Endodermal cell (in vitro differentiated cells): ENCODE measurements at places on chromosomes 11 and 22.

GRCh38 chr11:134532921-134533421 is 120.9 kb upstream of the B3GAT1 start:
- peak; percentile 49 for DNase-seq

DNA sequence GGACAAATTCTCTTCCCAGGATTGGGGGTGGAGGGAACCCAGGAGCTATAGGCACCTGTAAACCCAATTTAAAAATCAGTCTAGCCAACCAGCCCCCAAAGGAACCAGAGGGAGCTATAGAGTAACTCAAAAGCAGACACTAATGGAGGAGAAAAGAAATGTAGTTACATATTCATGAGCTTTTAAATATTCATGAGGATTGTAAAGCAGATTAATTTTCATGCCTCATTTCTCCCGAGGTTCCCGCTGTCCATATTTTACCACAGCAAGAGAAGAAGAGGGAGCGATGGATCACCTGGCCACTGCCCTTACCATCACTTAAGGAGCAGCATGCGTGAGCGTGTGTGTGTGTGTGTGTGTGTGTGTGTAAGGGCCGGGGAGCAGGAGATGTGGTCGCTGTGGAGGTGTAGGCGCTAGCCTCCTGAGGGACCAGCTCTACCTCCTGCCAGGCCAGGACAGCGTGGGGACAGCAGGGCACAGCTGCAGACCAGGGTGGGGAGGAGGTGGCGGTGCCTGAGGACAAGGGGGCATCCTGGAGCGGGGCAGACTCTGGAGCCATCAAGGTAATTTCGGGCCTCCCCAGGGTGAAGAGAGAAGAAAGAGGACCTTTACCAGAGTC is 100.7 kb upstream of the THY1 start:
- DNase-seq = no peak

DNA sequence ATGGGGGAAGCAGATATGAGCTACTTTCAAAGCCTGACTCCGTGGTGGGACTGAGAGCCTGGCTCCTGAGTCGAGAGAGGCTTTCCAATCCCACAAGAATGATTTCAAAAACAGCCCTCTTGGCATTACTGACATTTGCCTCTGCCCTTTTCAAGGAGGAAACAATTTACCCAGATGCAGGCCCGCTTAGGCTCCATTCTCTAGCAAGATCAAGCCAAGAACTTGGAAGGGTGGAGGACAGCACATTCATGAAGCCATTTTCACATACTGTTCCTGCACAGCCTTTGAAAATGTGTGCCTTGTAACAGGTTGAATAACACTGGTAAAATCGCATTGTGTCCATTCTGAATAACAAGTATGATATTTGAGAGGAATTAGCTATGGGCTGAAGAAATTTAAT is 58.2 kb upstream of the EED start:
- DNase-seq = no peak

DNA sequence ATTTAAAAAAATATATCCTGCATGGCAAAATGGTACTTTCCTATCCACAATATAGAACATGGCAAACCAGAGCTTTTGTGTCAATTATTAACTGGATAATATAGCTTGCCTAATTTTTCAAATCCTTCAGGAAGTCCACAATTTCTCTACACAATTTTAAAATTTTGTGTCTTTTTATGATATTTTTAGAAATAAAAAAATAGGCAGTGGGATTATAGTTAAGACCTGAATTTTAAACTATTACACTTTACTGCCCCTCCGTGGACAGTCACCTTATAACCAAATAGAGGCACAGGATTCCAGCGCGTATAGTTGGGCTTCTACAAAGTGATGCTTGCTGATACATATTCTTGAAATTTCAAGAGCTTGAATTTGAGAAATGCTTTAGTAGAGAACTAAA is 2.1 kb upstream of the DMC1 start:
- peak; percentile 65 for DNase-seq
